ENCODE measurements at places on chromosomes 4 and X. TPM values are rescaled to one million over a fixed set of nuclear protein-coding genes. Genes with fewer than 3 reads are reported as not detected.

Gene DHRSX
- total RNA-seq: 38.4 TPM

GRCh38 chrX:137926090-137926489 lies 360.2 kb downstream of the ZIC3 start:
- DNase-seq: no peak

Gene MAMLD1
- 2.3 TPM for total RNA-seq

Gene IQCM
- total RNA-seq: not detected

Gene FRMPD4
- 0.99 TPM for total RNA-seq

- no peak for DNase-seq
These were observed 248.5 kb downstream of the ENOX2 start for GRCh38 chrX:130654409-130654950.

Data from left ventricle myocardium superior (tissue), 1 donor.